Coronary artery (tissue), 2 donors: ENCODE measurements at places on chromosomes 1 and 21.

- DNase-seq, result no peak
These were observed 659 bp downstream of the FAF1 start for GRCh38 chr1:50959303-50959912.

DNA sequence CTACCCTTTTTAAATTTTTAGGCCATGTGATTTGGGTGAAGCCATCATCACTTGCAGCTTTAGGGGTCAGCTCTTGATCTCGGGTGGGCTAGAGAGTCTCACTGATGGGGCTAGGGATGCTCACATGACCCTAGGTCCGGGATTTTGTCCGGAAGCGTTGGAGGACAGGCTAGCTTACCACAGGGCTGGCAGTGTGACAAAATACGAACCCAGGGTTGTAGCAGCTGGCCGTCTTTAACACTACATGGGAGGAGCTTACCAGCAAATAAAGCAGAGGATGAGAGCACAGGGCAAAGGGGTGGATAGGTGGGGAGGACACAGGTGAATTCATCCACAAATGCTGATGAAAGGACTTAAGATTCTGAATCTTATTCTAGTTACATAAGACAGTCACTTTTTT, 21.9 kb downstream of the GPR161 start:
- DNase-seq, result no peak

- DNase-seq, result no peak
These were observed 88.4 kb downstream of the DYRK1A start for GRCh38 chr21:37454869-37455503.

- no peak for DNase-seq
These were observed 623.9 kb upstream of the NR5A2 start for GRCh38 chr1:199403531-199404116.

- no peak for DNase-seq
These were observed 146.4 kb downstream of the NOS1AP start for GRCh38 chr1:162215902-162216301.

GRCh38 chr1:5970610-5971273, 21.5 kb downstream of the NPHP4 start:
- no peak for DNase-seq

DNA sequence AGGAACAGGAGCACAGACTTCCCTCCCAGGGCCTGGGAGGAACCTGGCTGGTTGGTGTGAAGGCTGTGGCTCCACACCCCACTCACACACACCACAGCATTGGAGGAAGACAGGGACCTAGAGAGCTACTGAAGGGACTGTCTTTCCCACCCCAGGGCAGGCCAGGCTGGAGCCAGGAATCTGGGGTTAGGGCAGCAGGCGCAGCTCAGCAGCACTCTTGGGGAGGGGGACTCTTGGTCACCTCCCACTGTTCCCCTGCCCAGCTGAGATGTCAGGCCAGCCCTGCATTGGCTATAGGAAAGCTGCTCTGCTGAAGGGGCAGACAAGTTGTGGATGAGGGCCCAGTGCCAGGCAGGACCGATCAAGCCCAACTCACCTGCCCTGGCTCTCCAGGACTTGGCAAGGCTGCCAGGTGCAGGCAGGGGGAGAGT, 1.6 kb upstream of the PLEKHA6 start:
- DNase-seq, result no peak
